ENCODE measurements at places on chromosomes 1 and 21.
A peak's percentile ranks its signal among the peaks of the same experiment; 100 is the strongest.

- DNase-seq: no peak
Measured at GRCh38 chr21:16037421-16037955, 307.7 kb downstream of the USP25 start.

DNA sequence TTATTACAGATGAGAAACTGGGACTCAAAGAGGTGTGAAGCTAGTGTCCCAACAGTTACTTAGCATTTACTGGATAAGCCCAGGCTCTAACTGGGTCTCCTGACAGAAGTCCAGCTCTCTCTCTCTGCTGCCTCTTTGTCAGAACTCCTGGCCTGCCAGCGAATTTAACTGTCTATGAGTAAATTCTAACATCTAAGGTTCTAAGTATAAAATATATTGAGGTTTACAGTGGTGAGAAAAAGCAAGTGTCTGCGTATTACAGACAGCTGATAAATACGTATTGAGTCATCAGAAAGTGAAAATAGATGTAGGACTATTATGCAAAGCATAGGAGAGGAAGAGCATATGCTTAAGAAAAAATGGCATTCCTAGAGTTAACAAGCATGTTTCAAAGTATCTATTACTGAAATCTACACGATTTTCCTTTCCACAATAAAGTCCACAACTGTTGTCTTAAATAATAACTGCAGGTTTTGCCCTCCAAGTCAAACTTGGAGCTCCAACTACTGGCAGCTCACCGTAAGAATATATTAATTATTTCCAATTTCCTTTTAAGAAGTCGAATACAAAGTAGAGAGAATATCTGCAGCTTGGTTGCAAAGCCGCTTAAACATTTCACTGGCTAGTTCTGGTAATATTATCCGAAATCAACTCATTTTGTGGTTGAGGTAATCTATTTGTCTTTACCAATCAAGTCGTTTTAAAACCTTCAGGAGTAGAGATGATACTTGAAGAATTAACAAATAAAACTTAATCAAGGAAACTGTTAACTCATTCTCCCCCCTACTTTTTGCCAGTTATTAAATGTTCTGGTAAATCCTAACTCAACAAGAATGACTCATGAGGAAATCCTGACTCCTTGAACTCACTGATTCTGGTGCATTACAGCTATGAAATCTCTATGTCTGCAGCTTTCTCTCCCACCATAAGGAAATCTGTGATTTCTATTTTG lies 1.4 kb upstream of the RGS2 start:
- DNase-seq: peak; percentile 79

DNA sequence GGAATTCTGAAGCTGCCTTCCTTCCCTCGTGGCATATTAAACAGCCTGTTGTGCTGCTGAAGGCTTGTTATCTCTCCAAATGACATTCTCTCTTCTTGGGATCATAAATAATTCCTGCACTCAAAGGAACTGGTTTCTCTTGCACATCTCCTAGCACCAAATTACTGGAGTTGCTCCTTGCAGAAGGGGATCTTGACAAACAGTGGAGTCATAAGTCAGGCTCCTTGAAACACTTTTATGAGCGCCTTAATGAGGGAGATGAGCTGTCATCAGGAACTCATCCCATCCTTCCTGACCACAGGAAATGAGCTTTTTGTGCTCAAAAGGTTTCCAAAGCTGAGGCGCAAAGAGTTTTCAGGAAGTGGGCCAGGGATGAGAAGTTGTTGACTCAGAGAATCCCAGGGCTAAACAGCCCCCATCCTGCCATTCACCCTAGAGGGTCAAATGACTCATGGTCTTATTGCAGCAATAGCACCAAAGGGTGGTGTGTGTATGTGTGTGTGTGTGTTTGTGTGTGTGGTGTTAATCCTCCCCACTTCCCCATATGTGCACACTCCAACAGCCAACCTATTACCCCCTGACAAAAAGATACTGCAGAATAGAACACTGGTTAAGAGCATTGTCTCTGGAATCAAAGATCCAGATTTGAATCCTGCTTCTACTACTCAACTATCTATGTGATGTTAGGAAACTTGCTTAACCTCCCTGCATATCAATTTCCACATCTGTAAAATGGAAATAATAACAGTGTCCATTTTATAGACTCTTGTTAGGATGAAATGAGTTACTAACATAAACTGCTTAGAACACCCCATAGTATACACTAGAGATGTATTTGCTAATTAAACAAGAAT lies 2.8 kb upstream of the PHC2 start:
- peak; percentile 100 for DNase-seq

GRCh38 chr1:59422921-59423575 lies 126.2 kb downstream of the FGGY start:
- no peak for DNase-seq

- no peak for DNase-seq
Measured at GRCh38 chr1:57311006-57311405, 112.9 kb downstream of the DAB1 start.

DNA sequence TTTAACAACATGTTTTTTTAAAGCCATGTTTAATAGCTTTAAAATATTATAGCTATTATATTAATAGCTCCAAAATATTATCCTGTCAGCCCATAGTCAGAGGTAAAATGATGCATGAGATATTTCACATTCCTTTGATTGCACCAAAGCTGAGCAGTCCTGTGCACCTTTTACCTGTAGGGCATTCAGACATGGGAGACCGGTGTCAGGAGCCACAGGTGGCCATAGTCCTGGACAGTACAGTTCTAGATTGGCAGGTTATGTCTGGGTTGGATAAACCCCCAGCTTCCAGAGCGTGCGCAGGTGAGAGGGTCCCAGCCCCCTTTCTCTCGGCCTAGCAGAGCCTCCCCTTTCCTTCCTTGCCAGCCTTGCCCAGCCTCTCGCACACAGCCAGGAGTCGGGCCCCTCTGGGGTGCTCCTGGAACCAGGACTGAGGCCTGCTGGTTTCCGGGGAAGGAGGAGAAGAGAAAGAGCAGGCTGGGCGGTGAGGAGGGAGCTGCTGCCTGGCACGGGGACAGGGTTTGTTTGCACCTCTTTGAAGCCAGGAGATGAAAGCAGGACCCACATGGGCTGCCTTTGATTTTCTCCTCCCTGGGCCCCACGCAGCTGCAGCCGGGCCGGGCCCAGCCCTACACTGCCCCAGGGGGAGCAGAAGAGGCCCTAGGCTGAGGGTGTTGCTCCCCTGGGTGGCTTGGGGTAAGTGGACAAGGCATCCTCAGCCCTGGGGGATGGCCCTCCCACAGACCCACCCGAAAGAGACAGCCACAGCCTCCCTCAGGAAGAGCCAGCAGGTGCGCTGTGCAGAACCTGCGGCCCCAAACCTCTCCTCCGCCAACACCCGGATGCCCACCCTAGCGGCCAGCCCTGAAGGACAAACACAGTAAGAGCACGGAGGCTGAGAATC lies 75.2 kb upstream of the TARDBP start:
- no peak for DNase-seq

- DNase-seq: no peak
Measured at GRCh38 chr1:33314416-33314815, 6.5 kb downstream of the A3GALT2 start.

GRCh38 chr1:68010543-68010942 lies 39.9 kb downstream of the DIRAS3 start:
- no peak for DNase-seq

DNA sequence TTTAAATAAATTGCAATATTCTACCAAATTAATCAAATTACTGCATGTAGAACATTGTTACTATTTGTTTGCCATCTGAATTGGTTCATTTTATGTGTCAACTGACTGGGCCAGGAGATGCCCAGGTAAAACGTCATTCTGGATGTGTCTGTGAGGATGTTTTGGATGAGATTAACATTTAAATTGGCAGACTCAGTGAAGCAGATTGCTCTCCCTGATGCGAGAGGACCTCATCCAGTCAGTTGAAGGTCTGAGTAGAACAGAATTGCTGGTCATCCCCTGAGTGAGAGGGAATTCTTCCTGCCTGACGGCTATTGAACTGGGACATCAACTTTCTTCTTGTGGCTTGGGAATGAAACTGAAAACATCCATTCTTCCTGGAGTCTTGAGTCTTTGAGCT lies 122.0 kb upstream of the GREM2 start:
- no peak for DNase-seq

GRCh38 chr1:236394879-236395229 lies 768 bp downstream of the EDARADD start:
- DNase-seq: peak; percentile 26

DNA sequence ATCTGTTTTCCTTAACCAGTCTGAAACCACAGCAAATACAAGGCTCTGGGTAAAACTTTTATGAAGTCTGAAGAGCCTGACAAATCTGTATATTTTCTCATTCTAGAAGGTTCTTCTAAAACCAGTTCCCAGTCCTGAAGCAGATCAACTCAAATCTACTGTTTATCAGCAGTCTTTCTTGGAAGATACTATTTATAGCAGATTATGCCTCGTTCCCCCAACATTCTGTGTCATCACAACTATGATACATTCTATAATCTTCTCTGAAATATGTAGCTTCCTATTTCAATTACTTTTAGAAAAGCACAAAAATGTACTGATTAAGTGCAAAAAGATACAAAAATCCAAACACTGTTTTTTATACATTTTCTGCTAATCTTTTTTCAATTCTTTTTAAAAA lies 67.5 kb downstream of the NIBAN1 start:
- peak; percentile 38 for DNase-seq

DNA sequence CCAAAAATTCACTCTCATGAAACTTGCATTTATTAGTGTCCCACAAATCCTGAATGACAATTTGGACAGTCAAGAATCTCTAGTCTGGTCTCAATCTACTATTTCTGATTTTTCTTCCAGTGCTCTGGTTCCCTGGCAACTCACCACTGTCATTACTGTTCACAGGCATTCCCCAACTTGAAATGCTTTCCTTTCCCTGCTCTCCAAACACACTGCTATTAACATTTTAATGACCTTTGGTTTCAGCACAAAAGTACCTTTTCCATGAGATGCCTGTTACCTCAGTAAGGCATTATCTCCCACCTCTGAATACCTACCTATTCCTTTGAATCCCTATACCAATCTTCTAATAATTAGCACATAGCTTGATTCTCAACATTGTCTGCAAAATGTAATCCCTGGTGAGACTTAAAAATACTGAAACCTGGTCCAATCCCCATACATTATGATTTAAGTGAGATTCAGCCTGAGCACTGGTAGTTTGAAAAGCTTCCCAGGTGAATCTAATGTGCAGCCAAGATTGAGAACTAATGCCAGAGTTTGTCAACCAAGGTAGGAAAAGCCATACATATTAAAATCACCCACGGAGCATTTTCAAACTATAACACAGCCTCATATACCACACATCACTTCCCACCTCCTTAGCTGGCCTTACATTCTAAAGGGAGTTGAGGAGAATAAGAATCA lies 11.7 kb upstream of the ANGPTL3 start:
- no peak for DNase-seq

GRCh38 chr1:200922406-200922805 lies 27.7 kb downstream of the INAVA start:
- DNase-seq: no peak

- DNase-seq: peak; percentile 67
Measured at GRCh38 chr21:28714777-28715464, 277.8 kb downstream of the LTN1 start.

- no peak for DNase-seq
Measured at GRCh38 chr1:200693327-200693726, 23.6 kb upstream of the DDX59 start.

DNA sequence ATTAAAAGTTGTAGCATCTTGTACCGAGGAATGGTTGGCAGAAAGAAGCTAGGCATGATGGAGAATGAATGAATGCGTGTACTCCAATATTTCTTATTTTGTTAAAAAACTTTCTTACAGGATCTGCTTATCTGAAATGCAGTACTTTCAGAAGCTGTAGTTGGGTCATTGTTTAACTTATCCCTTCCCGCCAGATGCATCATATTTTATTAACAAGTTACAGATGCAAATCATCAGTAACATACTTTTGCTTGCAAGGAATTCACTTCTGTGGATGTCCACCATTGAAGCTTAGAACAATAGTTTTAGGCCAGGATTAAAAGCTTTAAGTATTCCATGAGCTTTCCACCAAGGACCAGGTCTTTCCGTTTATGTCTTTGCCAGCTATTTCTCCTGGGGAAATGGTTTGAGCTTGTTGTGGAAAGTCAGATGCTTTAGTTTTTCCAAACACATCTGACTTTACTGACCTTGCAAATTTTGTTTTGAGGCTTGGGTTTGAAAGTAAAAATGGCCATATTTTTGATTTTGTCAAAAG lies 65.4 kb downstream of the PATJ start:
- DNase-seq: no peak

GRCh38 chr21:25577424-25578055 lies 29.7 kb downstream of the MRPL39 start:
- no peak for DNase-seq

DNA sequence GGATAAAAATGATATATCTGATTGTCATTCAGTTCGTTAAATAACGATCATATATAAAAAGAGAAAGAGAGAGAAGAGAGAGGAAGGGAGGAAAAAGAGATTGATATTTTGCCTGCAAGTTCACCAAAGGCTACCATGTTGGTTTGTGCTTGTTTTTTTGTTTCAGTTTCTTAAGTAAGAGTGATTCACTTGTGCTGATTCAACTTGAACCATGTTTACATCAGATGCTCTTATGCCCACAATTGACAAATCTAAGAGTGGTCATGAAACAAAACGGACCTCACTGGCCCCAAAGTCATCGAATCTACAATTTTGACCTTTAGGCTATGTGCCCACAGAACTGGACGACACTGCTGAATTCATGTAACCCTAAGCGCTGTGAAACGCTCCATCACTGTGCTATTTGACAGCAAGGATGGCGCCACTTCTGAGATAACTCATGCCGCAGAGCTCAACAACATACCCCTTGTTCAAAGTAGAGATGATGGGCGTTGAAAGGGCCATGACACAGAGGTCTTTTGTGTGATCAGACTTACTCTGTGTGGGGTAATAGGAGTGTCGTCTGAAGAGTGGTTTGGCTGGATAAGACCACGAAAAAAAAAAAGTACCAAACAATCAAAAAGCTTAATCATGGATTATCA lies 481.4 kb downstream of the SETD4 start:
- peak; percentile 50 for DNase-seq

GRCh38 chr1:59814901-59815825 lies at the start of gene HOOK1:
Gene HOOK1 (plus strand): TSS chr1:59814949. CDS start chr1:59815118, 169 bp downstream.
- no peak for DNase-seq

GRCh38 chr1:24771574-24771973 lies 26.3 kb downstream of the CLIC4 start:
- no peak for DNase-seq

- peak; percentile 54 for DNase-seq
Measured at GRCh38 chr1:185720633-185721272, 13.4 kb upstream of the HMCN1 start.

DNA sequence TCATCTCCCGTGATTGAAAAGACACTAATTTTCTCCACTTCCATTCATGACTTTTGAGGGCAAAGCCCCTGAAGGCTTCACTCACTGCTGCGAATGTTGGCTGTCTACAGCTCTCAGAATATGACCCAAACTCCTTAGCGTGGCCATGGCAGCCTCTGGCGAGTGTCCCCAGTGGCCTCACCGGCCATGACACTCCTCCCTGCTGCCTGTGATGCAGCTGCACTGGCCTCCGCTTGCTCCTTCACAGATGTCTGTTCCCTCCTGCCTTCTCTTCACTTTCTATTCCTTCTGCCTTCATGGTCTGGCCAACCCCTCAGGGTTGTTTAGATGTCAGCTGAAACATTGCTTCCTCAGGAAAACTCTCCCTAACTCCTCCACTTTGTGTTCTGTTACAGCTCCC lies 30.8 kb upstream of the PTPRF start:
- DNase-seq: peak; percentile 21

- no peak for DNase-seq
Measured at GRCh38 chr1:247829656-247830055, 5.7 kb upstream of the OR14A16 start.

All from mesenchymal stem cell (in vitro differentiated cells and primary cell).